ENCODE measurements at places on chromosomes 12 and 14.

DNA sequence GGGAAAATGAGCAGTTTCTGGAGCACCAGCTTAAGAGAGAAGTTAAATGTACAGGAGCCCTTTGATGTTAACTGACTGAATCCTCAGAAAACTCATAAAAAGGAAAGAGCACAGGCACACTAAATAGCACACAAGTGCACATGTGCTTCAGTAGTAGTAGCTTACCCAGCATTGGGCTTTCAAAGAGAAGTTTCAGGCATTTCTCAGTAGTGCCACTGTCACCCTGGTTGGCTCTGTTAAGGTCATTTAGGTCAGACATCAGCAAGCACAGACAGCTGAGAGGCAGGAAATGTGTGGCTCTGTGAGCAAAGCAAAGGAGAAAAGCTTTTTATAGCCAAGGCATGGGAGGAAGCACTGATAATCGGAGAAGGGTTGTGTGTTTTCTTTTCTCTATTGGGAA is 96.3 kb upstream of the HIF1A start:
- DNase-seq: no peak

DNA sequence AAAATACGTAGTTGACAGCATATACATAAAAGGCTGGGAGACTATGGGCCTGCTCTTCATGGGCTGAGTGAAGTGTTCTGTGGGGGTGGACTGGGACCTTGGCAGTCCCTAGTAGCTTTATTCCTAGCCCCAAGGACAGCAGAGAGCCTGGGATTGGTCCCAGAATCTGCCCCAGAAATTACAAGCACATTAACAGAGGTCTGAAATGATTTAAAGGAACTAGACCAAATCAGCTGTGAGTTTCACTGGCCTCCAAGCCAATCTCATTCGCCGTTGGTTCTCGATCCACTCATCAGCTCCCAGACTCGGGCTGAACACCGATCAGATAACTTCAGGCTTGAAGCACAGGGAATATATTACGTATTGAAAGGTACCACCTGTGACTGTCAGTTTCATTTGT is 77.0 kb upstream of the PSMC1 start:
- no peak for DNase-seq

GRCh38 chr14:79438696-79439342 is 772.5 kb downstream of the DIO2 start:
- DNase-seq: no peak

- no peak for DNase-seq
Measured at GRCh38 chr12:116549993-116550392, 9.2 kb upstream of the MAP1LC3B2 start.

DNA sequence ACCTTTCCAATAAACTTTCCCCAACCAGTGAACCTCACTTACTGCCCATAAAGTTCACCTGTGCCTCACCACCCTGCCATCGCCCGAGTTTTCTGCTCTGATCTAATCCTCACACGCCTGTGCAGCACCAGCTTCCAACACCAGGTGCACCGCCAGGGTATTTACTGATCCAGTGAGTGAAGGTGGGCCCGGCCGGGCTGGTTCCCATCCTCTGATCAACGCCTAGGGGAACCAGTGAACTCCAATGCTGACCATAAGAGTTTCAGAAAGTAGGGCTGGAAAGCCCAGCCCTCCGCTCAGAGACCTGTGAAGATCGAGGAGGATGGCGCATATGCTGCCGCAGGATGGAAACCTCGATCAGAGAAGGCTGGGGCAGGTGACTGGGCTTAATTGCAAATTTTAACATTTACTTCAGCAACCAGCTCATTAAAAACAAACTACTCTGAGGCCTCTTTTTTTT is 685 bp upstream of the MYL6B start:
- peak; percentile 46 for DNase-seq

DNA sequence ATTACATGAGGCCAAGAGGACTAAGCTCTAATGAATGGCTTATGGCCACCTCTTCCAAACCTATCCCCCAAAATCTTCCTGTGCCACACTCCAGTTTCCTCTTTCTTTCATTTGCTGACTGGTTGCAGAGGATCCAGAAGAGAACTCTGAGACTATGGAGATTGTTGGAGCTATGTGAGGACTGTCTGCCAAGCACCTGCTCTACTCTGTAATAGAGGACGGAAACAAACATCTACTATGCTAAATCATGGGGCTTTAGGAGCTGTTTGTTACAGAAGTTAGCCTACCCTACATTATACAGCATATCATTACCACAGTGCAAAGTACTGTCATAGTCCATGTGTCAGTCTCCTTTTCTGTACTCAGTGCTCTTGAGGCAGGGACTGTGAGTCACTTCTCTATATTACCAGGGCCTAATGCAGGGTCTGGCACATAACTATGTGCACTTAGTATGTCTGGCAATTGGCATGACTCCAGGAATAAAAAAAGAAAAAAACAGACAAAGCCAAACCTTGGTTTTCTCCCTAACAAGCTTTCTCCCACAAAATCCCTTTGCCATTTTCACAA is 95.1 kb downstream of the RPAP3 start:
- DNase-seq: no peak

DNA sequence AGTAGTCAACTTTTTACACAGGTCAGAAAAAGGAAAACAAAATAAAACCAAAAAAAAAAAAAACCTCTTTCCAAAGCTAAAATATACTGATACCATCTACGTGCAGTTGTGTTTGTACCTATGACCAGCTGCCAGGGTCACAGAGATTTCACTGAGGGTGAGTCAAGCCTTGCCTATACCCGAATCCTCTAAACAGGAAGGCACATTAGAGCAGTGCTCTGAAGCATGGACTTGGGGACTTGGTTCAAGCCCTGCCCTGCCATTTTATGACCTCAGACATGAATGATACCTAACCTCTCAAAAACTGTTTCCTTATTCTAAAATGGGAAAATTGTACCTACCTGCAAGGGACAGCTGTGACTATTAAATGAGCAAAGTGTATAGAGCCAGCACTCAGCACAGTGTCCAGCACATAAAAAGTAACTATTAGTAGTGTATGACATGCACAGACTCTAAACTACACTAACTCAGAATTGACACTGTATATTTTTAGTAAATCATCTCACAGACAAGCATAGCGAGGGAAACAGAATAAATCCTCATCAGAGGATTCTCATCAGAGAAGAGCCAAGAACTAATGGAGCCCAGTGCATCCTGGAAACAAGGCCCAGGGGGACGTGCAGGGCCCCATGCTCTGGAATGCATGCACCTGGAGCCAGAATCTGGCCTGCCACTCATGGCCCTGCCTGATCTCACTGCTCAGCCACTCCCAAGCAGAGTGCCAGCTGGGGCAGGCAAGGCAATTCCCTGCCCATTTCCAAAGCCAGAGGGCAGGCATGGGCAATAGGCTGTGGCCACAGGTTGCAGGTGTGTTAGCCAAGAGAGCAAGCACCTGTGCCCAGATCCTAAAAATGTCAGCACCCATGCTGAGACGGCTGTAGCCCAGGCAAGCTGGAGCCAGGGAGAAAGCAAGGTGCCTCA is 57.0 kb downstream of the NT5DC3 start:
- no peak for DNase-seq

DNA sequence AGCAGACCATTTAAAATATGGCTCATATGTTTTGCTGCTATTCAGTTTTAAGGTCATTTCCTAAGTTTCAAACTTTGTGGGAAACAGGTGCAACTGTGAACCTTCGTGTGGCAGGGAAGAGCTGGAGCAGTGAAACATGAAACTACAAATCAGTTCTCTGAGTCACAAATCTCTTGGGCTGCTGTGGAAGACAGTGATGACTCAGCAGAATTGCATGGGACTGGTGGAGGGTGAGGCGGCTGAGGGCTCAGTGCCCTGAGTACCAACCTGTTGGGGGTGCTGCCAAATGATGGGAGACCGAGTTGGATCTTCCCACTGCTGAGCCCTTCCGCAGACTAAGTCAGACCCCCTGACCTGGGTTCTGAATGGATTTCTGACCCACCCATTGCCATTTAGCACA is 8.4 kb upstream of the CALM1 start:
- no peak for DNase-seq

DNA sequence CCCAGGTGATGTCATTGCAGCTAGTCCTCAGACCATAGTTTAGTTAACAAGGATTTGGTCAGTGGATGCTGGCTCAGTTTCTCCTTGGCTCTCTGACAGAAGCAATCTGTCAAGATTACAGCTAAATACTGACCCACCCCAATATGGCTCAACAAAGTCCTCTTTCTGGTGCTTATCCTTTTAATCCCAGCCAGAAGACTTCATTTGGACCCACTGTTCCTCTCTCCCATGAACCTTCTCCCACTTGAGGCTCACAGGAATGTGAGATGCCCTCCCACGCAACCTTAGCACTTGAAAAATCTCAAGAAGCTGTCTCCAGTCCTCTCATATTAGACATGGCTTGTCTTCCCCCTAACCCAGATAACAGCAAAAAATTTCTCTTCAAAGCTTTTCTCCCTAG is 47.7 kb downstream of the C12orf50 start:
- no peak for DNase-seq

DNA sequence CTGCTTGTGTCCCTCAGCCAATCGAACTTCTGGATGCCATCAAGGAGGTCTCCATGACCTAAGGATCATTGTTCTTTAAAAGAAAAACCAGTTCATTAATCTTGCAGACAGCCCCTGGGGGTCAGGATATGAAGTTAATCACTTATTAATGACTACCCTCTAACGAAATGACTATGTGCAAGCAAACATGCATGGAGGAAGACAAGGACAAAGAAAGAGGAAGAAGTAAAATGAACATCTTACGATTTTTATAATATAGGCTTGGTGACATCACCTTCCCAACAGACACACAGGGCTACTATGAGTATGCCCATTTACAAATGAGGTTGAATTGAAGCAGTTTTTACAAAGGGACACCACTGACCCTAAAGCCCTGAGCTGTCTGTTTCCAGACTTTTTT is 111.1 kb upstream of the AMIGO2 start:
- no peak for DNase-seq

DNA sequence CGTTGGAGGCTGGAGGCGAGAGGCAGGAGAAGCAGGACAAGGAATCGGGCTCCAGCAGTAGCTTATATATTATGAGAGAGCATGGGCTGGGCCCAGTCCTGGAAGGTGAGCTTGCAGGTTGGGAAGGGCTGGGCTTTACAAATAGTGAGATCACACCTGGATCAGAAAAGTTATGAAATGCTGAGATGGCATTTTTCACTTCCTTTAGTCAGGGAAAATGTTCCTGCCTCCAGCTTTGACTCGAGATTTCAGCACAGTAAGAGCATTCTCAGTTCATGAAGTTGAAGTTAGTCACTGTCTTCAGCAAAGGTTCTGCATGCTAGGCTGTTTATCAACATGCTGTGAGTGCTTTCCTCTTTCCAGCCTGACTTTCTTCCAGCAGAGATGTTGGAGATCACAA is at the start of gene KRT6C:
Gene KRT6C (minus strand): TSS at position 38 of the 400 bp plus-strand sequence. CDS start 68 bp downstream, outside the sequence.
- DNase-seq: no peak

DNA sequence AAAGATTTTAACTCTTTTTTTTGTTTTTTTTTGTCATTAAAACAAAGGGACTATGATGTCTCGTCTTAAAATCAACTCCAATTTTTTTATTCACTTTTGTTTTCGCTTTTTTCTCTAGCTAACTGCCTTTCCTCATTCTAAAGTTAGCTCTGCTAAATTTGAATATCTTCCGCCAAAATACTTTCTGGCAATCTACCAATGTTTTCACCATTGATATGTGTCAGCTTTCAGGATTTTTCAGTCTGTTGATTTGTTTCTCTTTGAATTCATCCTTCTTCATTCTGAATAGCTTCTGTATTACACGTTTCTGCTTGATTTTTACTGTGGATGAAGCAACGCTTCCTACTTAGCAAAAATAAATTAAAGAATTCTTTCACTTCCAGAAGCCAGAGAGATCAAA is 38.7 kb upstream of the NOVA1 start:
- DNase-seq: no peak

DNA sequence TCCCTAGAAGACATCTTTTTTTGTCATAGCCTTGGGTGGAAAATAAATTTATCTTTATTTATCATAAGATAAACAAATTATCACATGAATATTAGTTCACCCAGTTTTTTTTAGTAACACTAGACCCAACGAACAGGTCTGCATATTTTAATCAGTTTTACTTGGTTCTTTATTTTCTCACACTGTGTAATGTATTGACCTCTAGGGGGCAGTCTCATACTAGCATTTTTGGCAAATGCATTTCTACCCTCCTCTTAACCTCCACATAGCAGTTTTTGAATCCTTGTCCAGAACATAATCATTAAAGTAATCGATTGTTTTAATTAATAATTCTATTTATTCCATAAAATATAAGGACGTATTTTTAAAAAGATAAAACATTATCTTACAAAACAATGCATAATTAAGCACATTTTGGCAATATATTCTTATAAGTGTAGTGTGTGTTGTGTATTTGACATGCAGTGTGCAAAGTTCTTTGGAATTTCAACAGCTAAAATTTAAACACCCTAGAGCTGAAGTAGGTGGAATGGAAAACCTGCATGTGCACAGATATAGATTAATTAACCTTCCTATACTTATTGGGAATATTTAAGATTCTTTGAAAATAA is 31.6 kb upstream of the PTPRQ start:
- no peak for DNase-seq

- no peak for DNase-seq
Measured at GRCh38 chr12:57623811-57624390, 9.1 kb downstream of the B4GALNT1 start.

DNA sequence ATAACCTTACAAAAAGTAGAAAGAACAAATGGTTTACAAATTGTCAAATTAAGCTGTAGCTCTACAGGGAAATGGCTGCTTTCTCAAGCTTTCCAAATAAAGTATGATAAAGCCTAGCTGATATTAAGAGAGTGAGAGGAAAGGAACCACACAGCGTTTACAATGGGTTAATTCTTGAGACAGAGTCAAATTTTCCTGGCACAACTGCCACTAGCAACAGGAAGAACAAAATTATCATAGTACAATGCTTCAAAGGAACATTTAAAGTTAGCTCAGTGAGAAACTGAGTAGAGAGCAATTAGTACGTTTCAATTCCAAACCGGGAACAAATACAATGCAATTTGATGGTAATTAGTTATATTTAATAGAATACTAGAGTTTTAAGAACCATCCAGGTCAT is 116.0 kb downstream of the PPP1R12A start:
- no peak for DNase-seq

DNA sequence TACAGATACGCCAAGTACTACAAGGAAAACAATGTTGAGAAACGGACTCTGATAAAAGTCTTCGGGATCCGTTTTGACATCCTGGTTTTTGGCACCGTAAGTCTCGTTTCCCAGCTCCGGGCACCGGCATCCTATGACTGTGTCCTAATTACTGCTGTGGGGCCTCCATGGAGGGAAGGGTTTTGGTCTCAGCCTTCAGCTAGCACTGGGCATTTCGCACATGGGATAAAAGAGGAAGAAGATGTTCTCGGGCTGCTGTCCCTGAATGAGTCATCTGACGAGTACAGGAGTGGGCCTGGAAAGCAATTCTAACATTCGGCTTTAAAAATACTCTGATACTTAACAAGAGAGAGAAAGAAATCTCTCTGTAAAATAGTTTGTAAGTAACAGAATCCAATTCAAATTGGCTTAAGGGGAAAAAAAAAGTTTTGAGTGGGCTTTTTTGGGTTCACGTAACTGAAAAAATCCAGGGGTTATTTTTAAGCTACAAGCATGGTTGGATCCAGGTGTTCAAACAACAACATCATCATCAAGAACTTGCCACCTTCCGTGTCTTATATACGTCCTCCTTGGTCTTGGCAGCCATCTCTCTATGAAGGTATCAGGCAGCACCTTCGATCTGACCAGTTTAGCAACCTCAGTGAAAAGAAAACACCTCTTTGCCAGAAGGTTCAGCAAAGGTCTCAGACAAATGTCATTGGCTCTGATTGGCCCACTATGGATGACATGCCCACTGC is 34.4 kb upstream of the P2RX4 start:
- no peak for DNase-seq

Data from activated gamma-delta T cell treated with anti-CD3 and anti-CD28 coated beads, Interleukin-2, amount 50 U/mL, for 16 hours (primary cell).